ENCODE measurements at places on chromosomes 4 and X. TPM values are rescaled to one million over a fixed set of nuclear protein-coding genes. Genes with fewer than 3 reads are reported as not detected.

The PPP4R3C gene
- not detected for total RNA-seq

The TMPRSS11D gene
- not detected for total RNA-seq

The IRS4 gene
- total RNA-seq = not detected

The MSX1 gene
- 1.1 TPM for total RNA-seq

The GAGE1 gene
- total RNA-seq = not detected

The GPC4 gene
- 14.1 TPM for total RNA-seq

The NSG1 gene
- 102 TPM for total RNA-seq

The RHOXF2 gene
- not detected for total RNA-seq

The FAM53A gene
- total RNA-seq = 0.98 TPM

The SYNPO2 gene
- 0.79 TPM for total RNA-seq

The HTN1 gene
- not detected for total RNA-seq

The BCLAF3 gene
- total RNA-seq = 4.2 TPM

The ARMCX4 gene
- 7.1 TPM for total RNA-seq

Measured in placental epithelial cell (primary cell).